ENCODE measurements at places on chromosomes 16 and 17.

DNA sequence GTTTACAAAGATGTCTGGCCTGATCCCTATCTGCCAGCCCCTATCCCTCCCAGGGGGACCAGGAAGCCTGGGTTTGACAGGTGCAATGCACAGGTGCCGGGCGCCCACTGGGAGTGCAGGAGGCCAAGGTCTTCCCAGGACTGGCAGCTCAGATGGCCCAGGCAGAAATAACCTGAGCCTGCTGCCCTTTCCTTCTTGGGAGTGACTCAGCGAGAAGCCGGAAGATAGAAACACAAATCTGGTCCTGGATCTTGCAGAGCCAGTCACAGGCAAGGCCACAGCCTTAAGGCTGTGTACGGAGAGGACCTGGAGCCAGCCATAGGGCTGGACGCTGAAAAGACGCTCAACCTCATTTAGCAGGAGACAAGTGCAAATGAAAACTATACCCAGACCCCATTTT, 27.7 kb downstream of the GPR142 start:
- no peak for DNase-seq

- DNase-seq = no peak
Observed at GRCh38 chr17:40484285-40484972, 17.0 kb downstream of the TNS4 start.

- no peak for DNase-seq
Observed at GRCh38 chr17:68347380-68347779, 56.1 kb downstream of the ARSG start.

- no peak for DNase-seq
Observed at GRCh38 chr17:32861981-32862380, 14.9 kb downstream of the MYO1D start.

- DNase-seq = no peak
Observed at GRCh38 chr16:89829630-89830437, 1.6 kb downstream of the SPIRE2 start.

DNA sequence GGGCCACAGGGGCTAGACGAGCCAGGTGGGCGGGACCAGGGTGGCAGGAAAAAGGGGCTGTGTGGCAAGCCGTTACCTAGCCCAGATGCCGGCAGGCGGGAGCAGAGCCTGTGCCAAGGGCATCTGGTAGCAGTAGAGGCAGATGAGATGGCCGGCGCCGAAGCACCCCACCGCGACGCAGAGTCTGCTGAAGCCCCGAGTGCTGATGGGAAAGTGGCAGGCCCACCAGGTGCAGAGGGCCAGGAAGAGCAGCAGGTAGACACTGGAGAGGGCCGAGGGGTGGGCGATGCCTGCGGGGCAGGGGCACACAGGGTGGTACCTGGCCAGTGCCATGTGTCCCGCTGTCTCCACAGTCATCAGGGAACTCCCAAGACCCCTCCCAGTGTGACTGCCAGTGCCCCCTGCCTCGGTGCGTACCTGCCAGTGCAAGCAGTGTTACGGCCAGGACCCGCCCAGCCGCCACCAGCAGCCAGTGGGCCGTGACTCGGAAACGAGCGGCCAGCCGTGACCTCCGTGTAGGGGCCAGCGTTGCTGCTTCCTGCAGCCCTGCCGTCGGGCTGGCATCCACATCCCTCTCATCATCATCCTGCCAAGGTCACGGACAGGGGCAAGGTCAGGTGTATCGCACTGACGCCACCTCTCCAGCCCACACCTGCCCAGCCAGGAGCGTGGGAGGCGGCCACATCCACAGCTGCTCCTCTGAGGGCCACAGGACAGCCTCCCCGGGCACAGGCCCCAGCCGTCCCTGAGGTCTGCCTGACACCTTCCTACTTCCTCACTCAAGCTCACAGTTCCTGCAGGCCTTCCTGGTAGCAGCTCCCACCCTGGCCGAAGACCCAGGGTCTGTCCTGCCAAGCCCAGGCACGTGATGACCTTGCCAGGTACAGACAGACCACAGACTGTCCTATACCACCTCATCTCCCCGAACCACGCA, 32.1 kb downstream of the CTU2 start:
- no peak for DNase-seq

- no peak for DNase-seq
Observed at GRCh38 chr17:61345061-61345460, 54.6 kb upstream of the TBX2 start.

DNA sequence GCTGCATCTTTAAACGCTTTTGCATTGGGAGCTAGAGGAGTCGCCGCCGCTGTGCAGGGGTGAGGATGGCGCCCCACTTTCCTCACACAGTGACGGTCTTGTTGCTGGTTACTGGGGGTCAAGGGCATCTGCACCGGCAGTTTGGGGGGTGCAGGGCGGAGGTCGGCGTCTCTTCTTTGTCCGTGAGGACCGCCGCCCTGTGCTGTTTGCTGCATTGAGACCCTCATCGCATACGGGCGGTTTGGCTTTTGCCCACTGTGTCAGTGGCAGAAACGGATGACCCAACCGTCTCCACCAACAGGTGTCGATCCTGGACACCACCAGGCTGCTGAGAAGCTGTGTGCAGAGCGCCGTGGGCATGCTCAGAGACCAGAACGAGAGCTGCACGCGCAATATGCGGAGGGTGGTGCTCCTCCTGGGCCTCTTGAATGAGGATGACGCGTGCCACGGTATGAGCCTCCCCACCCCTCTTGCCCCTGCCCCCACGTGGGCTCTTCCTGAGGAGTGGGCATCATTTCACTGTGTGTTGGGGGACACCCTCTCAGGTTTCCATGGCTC, 61.2 kb upstream of the ENDOV start:
- DNase-seq = no peak

- no peak for DNase-seq
Observed at GRCh38 chr17:74282587-74283370, 8.7 kb downstream of the DNAI2 start.

GRCh38 chr16:79329166-79329521, 271.4 kb downstream of the MAF start:
- DNase-seq = no peak

DNA sequence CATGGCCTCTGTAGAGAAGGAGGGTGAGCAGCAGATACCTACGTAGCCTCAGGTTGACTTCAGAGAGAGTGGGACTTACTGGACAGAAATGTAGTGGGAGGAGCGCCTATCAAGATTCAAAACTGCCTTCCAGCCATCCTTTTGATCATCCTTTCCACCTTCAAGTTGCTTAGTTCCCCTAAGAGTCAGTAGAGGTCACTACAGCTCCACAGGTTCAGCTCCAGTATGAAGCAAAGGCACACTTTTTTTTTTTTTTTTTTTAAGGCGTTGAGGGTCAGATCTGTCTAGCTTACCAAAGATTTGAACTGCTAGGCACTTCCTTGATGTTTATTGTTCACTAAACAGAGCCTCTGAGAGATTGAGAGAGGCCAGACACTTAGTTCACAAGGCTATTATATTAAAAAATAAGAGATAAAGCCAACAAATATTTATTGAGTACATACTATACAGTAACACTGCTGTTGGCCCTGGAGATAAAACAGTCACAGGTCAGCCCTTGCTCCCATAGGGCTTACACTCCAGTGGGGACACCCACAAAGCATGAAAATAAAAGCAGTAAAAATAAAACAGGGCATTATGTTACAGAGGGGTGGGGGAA, 3.1 kb downstream of the RNF227 start:
- DNase-seq = peak; percentile 78

GRCh38 chr17:74187761-74188160, 15.7 kb upstream of the RPL38 start:
- no peak for DNase-seq

DNA sequence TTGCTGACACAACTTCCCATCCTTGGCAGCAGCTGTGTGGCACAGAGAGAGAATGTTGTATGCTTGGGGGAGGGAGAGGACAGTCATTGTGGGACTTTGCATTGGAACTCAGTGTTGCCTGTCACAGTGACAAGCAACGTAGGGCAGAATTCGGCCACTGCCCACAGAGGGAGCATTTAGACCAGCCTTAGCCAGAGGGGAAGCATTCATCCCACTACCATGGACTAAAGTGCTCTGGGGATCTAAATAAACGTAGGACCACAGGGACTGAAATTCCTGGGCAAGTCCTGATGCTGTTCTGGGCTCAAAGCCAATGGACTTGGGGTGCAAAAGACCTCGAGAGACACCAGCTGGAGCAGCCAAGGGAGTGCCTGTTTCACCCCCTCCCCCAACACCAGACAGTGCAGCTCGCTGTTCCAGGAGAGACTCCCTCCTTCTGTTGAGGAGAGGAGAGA, 44.9 kb downstream of the ABCA8 start:
- DNase-seq = no peak

DNA sequence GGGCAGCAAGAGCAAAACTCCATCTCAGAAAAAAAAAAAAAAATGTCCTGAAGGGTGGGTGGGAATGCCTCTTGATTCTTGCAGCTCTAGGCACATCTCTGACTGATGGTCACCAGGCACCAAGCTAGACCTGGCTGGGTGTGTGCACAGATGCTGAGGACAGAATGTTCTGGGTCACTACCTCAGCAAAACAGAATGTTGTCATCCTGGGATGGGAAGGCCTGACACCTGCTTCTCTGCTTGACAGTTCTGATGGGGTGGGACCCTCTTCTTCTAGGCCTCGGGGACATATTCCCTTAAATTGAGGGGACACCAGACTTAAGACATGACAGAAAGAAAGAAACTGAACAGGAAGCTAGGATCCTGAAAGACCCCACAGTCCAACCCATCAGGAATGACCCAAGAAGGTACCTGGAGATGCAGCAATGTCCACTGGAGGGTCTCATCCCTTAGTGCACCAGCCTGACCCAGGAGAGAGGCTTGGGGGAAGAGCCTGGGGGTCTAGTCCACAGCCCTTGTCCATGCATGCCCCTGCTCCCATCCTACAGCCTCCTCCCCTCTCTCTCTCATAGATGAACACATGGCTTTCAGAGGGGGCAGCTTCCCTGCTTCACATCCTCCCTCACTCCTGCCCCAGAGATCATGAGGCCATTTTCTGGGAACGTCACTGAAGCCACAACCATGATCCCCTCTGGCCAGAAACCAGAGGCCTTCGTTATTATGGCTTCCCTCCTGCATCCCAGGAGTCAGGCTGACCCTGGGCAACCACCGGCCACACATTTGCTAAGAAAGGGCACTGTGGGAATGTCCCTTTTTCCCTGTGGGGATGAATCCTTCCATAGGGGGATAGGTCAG, 3.8 kb upstream of the STAT5B start:
- DNase-seq = no peak

DNA sequence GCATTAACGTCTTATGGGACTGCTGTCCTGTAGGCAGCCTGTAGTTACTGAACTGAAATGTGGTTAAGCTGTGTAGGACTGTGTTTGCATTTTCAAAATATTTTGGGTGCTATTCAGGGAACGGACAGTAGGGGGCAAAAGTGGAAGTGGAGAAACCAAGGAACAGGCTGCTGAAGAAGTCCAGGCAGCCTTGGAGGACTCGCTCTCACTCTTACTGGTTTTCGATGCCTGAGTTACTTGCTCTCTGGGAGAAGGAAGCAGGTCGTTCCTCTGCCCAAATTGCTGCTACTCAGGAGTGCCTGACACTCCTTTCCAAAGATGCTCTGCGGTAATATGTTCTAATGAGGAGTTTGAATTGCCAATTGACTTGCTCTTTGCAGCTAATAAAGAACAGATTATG, 64.5 kb upstream of the RBFOX1 start:
- DNase-seq = no peak

- DNase-seq = no peak
Observed at GRCh38 chr17:12995106-12995895, 22.5 kb downstream of the ELAC2 start.

DNA sequence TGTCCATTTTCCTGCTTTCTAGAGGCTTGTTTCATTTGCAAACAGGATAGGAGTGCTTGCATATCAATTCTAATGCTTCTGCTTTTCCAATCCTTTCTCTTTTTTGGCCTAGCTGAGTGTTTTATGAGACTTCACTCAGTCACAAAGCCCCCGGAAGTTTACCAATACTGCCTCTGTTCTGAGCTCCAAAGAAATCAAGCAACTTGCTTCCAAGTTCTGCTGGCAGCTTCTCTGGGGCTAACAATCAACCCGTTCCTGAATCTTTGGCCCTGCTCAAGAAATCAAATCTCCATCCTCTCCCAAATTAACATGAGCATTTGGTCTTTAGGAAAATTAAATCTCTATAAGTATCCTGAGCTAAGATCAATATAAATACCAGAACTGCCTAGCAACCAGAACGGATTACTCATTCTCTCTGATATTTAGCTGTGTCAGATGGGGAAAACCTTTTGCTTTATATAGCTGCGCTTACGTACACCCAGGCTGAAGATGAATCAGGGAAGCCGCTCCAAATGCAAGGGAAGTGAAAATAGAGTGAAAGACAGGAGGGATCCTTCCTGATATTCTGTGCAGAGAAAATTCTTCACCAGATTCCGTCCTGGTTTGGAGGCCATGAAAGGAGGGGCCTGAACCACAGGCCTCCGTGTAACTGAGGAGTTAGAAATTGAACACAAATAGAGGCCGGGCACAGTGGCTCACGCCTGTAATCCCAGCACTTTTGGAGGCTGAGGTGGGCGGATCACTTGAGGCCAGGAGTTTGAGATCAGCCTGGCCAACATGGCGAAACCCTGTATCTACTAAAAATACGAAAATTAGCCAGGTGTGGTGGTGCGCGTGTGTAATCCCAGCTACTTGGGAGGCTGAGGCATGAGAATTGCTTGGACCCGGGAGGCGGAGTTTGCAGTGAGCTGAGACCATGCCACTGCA, 23.3 kb upstream of the GRB2 start:
- no peak for DNase-seq

- DNase-seq = no peak
Observed at GRCh38 chr17:29210879-29211278, 30.7 kb upstream of the MYO18A start.

- no peak for DNase-seq
Observed at GRCh38 chr16:24188751-24189318, 67.3 kb upstream of the CACNG3 start.

DNA sequence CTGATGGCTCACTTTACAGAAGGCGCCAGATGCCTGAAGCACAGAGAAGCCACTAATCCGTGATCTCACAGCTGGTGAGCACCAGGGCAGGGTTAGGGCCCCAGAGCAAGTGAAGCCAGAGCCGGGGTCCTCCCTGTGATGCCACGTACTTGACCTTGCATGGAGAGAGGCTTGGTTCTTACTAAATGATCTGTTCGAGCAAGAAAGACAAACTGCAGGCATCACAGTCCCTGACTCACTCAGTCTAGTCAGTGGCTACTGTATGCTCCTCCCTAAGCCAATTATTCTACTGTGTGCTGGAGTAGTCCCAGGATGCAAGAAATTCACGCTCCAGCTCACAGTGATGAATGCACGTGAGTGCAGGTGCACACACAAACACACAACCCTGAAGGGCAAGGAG, 55.4 kb downstream of the SDK2 start:
- no peak for DNase-seq

- no peak for DNase-seq
Observed at GRCh38 chr16:4077174-4077649, 39.0 kb downstream of the ADCY9 start.
